ENCODE measurements at places on chromosomes 2 and 18. TPM values are rescaled to one million over a fixed set of nuclear protein-coding genes. Genes with fewer than 3 reads are reported as not detected.

DNA sequence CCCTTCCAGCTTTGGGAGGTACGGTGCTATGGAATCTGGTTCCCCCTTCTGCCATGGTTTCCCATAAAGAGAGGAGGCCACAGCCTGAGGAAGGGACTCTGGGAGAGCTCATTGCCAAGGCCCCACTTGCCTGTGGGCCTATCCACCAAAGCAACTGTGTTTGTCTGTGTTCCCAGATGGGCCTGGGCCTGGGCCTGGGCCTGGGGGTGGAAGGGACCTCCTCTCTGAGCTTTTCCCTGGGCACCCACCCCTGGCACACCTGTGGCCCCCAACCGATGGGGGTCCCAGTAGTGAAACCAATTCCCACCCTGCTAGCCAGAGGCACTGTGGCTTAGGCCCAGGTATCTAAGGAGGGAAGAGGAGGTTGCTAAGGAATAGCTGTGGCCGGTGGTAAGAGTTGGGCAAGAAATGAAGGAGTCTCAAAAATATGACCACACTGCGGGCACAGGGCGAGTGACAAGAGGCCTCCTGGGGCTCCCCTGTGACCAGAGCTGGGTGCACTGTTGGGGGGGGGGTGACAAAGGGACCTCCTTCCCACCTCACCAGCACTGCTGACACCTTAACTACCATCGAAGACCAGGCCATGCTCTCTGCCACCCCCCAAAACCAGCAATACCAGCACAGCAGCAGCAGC, 4.9 kb upstream of the DUSP2 start:
- peaks cover 4% of the 10 kb centered on the region for H3K4me1 ChIP-seq
- DNase-seq, result no peak
- H3K27me3 ChIP-seq, result peaks cover 4% of the 10 kb centered on the region
- no peak overlapping the region for H3K4me3 ChIP-seq

IL1R2 gene
- 1.0 TPM for total RNA-seq

DNA sequence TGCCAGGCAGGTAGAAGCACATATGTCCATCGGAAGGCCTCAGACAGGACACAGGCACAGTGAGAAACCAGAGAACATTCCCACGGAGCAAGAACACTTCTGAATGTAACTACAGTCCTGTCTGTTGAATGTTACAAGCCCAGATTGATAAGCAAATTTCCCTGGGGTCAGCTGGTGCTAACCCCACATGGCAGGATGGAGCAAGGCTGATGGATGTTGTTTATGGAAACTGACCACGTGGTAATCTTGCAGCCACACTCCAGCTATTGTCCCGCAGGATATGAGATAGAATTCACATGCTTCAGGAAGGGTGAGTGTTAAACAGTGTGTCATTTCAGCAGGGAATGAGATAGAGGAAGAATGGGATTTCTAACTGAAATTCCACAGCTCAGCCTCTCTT, 138.8 kb upstream of the COPS8 start:
- H3K36me3 ChIP-seq, result no peaks in the 10 kb centered on the region
- no peak overlapping the region for H3K4me3 ChIP-seq
- no peak overlapping the region for H3K27ac ChIP-seq

GRCh38 chr2:220533485-220533884, 906.1 kb downstream of the SLC4A3 start:
- peak; percentile 61 for DNase-seq
- no peaks in the 10 kb centered on the region for H3K36me3 ChIP-seq
- no peaks in the 10 kb centered on the region for H3K4me1 ChIP-seq
- H3K27ac ChIP-seq, result no peak overlapping the region

- peaks cover 10% of the 10 kb centered on the region for H3K36me3 ChIP-seq
- H3K27me3 ChIP-seq, result no peaks in the 10 kb centered on the region
- H3K4me3 ChIP-seq, result no peak overlapping the region
- no peak overlapping the region for H3K27ac ChIP-seq
- no peak for DNase-seq
- peaks cover 3% of the 10 kb centered on the region for H3K4me1 ChIP-seq
Measured at GRCh38 chr2:237763812-237764211, 34.8 kb upstream of the RBM44 start.

DNA sequence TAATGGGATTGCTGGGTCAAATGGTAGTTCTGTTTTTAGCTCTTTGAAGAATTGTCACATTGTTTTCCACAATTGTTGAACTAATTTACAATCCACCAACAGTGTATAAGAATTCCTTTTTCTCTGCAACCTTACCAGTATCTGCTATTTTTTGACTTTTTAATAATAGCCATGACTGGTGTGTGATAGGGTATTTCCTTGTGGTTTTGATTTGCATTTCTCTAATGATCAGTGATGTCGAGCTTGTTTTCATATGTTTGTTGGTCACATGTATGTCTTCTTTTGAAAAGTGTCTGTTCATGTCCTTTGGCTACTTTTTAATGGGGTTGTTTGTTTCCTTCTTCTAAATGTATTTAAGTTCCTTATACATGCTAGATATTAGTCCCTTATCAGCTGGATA, 322.3 kb downstream of the CDH2 start:
- H3K27ac ChIP-seq, result no peak overlapping the region
- no peak for DNase-seq
- H3K27me3 ChIP-seq, result no peaks in the 10 kb centered on the region
- H3K36me3 ChIP-seq, result no peaks in the 10 kb centered on the region
- no peaks in the 10 kb centered on the region for H3K4me1 ChIP-seq

DNA sequence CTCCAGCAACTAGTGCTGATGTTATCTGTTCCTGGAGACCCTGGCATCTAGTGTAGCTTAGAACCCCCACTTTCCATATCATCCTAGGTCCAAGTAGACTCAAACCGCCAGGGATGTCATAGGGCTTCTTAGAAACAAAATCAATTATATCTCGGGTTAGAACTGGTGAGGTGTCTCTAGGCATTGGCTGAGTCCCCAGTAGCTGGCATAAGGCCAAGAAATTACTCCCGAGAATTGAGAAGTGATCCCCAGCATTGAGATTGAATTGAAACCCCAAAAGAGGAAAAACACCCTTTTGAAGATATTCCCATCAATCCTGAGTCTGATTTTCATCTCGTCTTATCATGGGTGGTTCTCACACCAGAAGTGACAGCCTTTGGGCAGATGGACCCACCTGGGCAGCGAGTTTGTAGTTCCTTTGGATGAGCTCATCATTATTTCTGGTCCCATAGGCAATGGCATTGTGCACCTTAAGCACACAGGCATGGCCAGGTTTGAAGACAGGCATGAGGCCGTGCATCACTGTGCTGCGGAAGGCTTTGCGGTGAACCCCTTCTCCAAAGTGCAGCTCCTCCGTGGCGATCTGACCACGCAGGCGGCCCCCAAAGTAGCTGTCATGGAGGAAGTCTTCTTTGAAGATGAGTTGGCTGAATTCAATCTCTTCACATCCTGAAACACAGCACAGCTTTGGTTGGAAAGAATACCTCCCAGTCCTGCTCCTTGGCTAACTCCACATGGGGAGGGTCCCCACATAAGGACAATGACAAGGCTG, 112.2 kb downstream of the ALPK2 start:
- no peak overlapping the region for H3K4me3 ChIP-seq
- DNase-seq, result no peak
- H3K36me3 ChIP-seq, result no peaks in the 10 kb centered on the region

- no peak overlapping the region for H3K4me3 ChIP-seq
- no peaks in the 10 kb centered on the region for H3K27me3 ChIP-seq
- DNase-seq, result no peak
- no peaks in the 10 kb centered on the region for H3K4me1 ChIP-seq
- no peaks in the 10 kb centered on the region for H3K36me3 ChIP-seq
Measured at GRCh38 chr2:127929449-127929848, 43.7 kb upstream of the AMMECR1L start.

- no peaks in the 10 kb centered on the region for H3K27me3 ChIP-seq
- no peak overlapping the region for H3K27ac ChIP-seq
- no peaks in the 10 kb centered on the region for H3K4me1 ChIP-seq
- no peaks in the 10 kb centered on the region for H3K36me3 ChIP-seq
- no peak for DNase-seq
Measured at GRCh38 chr18:53764086-53764485, 460.4 kb downstream of the MBD2 start.

DNA sequence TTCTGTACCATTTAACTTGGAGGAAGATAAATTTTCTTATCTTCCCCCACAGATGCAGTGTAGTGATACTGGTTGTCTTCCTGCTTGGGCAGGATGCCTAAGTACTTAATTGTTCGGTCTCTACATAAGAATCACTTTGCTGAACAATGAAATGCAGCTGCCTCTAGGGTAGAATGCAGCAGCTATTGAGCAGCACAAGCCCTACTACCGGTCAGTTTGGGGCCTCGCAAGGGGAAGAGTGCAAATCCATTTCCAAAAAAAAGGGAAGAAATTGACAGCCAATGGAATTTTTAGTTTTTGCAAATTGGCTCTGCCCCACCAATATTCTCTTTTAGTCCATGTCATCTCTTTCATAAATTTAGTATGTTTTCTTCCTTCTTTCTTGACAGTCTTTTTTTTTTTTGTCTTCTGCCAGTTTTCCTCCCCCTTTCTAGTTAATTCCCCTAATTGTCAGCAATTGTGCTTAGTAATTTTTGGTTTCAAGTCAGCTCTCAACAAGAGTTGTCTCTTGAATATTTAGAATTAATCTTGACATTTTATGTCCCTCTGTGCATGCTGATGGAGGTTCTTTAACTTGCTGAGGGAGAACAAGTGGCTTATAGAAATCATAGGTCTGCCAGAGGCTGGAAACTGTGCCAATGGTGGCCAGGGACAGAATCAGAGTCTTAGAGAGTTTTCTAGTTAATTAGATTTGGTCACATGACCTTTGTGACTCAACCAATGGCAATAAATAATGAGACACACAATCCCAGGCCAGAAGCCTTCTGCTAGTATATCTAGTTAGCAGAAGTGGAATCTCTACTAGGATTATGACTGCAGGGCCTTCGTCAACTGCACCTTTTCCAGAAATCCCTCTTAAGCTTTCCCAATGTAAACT, 270.0 kb downstream of the CTNNA2 start:
- H3K27ac ChIP-seq, result no peak overlapping the region
- DNase-seq, result no peak
- H3K27me3 ChIP-seq, result no peaks in the 10 kb centered on the region
- H3K36me3 ChIP-seq, result no peaks in the 10 kb centered on the region
- H3K4me1 ChIP-seq, result no peaks in the 10 kb centered on the region

DNA sequence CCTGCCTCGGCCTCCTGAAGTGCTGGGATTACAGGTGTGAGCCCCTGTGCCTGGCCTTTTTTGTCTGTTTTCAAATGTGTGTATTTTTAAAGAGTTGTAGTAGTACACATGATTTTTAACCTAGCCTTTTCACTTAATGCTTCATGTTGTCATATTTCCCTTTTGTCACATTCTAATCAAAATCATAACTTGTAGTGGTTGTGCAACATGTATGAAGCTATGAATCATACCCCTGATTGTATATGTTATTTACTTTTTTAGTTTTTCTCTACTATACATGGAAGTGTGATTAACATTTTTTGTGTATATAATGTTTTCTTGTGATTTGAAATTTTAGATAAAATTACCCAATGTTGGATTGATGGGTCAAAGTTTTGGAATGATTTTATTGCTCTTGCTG, 8.5 kb downstream of the GEN1 start:
- H3K27ac ChIP-seq, result no peak overlapping the region
- H3K4me3 ChIP-seq, result no peak overlapping the region
- no peaks in the 10 kb centered on the region for H3K27me3 ChIP-seq
- DNase-seq, result no peak
- H3K4me1 ChIP-seq, result no peaks in the 10 kb centered on the region

DNA sequence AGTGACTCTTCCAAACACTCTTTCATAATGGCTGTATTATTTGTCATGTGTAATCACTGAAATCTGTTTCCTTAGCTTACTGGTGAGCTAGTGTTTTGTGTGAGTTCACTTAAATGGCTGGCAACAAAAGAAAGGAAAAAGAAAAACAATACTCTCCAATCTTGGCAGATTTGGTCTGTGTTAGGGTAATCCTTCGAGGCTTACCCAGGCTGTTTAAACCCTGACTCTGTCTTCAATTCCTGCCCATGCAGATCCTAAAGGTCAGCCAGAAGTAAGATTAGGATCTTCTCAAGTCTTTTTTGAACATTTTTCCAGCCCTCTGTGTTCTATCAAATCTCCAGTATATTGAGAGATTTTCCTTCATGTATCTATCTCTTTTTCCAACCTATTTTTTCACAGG, 85.3 kb downstream of the CCDC178 start:
- no peaks in the 10 kb centered on the region for H3K27me3 ChIP-seq
- H3K36me3 ChIP-seq, result no peaks in the 10 kb centered on the region
- H3K4me1 ChIP-seq, result no peaks in the 10 kb centered on the region
- DNase-seq, result no peak
- H3K27ac ChIP-seq, result no peak overlapping the region

DNA sequence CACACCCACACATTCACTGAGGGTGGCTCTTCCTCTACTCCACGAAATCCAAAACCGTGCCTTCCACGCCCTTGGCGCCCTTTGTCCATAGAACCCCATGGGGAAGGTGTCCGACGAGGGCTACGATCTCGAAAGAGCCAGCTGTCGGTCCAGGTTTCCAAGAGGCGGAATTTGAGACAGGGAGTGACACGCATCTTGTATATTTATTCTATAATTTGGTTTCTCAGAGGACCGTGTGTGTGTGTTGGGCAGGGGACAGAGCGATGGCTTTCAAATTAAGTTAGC, 726 bp downstream of the C2orf69 start:
- no peak for DNase-seq
- peak overlapping the region; percentile 82 for H3K4me3 ChIP-seq
- no peaks in the 10 kb centered on the region for H3K4me1 ChIP-seq

All from fibroblast of lung (primary cell).